ENCODE measurements at places on chromosomes 3 and 15.

- DNase-seq: no peak
These were observed 645 bp downstream of the COPS2 start for GRCh38 chr15:49154799-49155109.

DNA sequence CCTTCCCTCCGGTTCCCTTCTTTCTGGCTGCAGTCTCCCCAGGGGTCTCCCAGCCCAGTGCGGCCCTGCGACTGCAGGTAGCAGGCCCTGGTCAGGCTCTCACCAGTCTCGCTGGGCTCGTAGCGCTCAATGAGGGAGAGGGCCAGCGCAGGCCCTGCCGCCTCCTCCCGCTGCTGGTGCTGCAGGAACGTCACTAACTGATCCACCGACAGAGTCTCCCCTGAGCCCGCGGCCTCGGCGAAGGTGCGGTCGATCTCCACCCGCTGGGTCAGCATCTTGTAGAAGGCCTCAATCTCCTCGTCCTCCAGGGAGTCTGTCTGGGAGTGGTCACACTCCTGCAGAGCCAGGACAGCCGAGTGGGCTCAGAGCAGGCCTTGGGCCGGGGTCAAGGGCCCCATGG, 18.3 kb downstream of the PLCD1 start:
- no peak for DNase-seq

- no peak for DNase-seq
These were observed 41.6 kb downstream of the ABCC5 start for GRCh38 chr3:183975981-183976662.

- no peak for DNase-seq
These were observed 10.1 kb downstream of the ARL14 start for GRCh38 chr3:160686955-160687535.
